CD8-positive, alpha-beta memory T cell (primary cell): ENCODE measurements at places on chromosomes 1 and 21.
A peak's percentile ranks its signal among the peaks of the same experiment; 100 is the strongest.

GRCh38 chr1:162944974-162945674 is 84.1 kb upstream of the CCDC190 start:
- DNase-seq: no peak
- H3K27ac ChIP-seq: no peak overlapping the region
- H3K36me3 ChIP-seq: no peaks in the 10 kb centered on the region
- H3K27me3 ChIP-seq: no peaks in the 10 kb centered on the region

DNA sequence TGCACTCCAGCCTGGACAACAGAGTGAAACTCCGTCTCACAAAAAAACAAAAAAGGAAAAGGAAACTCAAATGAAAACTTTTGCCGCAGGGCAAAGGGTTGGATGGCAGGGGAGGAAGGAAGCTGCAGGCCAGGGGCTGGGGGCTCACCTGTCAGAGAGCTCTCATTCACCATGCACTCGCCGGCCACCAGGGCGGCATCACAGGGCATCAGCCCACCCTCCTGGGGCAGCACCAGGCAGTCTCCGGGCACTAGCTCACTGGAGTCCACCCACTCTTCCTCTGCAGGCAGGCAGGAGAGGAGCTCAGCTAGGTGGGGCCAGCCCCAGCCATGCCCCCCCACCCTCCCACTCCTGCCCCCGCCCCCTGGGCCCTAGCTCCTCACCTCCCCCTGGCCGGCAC is 11.9 kb downstream of the ATP13A2 start:
- DNase-seq: no peak
- H3K4me1 ChIP-seq: no peaks in the 10 kb centered on the region
- peaks cover 22% of the 10 kb centered on the region for H3K36me3 ChIP-seq
- H3K27ac ChIP-seq: no peak overlapping the region
- no peaks in the 10 kb centered on the region for H3K27me3 ChIP-seq

DNA sequence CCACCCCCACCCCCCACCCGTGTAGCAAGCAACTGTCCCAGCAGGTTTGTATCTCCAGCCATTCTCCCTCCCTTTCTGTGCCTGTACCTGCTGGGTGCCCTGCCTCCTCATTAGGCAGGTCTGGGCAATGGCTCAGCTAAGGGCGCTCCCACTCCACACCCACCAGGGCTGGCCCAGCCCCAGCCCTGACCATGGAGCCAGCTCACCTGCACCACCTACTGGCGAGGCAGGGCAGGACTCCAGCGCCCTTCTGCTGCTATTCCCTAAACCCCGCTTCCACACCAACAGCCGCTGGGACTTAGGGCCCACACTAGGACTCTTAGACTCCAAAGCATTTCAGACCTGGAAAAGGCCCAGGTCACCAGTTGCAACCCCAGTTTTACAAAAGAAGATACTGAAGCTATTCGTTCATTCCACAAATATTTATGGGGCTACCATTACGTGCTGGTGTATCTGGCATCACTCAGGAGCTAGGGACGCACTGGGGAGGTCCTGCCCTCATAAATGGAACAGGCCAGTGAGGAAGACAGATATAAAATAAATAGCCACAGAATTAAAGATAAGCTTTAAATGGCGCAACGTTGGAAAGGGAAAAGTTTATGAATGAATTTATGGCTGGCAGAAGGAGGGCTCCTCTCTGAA is 24.0 kb downstream of the PGLYRP3 start:
- no peaks in the 10 kb centered on the region for H3K27me3 ChIP-seq
- no peak overlapping the region for H3K4me3 ChIP-seq
- no peak for DNase-seq
- no peaks in the 10 kb centered on the region for H3K36me3 ChIP-seq

DNA sequence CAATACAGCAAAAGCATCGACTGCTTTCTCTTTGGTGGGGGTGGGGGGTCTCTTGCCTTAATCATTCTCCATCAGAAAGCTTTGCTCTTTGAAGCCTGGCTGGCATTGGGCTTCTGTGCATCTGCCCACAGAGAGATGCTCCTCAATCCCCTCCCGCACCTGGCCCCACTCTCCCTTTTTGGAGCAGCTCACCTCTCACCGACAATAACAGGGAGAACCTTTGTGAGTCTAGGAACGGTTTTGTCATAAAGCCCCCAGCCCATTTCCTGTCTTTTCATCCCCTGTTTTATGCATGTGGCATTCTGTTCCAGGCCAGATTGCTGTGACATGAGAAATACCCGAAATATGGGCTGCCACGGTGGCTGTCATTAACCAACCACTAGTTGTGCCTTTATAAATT is 469.0 kb upstream of the VAMP3 start:
- H3K4me3 ChIP-seq: no peak overlapping the region
- no peak for DNase-seq
- no peaks in the 10 kb centered on the region for H3K36me3 ChIP-seq
- H3K27me3 ChIP-seq: no peaks in the 10 kb centered on the region
- no peaks in the 10 kb centered on the region for H3K4me1 ChIP-seq

DNA sequence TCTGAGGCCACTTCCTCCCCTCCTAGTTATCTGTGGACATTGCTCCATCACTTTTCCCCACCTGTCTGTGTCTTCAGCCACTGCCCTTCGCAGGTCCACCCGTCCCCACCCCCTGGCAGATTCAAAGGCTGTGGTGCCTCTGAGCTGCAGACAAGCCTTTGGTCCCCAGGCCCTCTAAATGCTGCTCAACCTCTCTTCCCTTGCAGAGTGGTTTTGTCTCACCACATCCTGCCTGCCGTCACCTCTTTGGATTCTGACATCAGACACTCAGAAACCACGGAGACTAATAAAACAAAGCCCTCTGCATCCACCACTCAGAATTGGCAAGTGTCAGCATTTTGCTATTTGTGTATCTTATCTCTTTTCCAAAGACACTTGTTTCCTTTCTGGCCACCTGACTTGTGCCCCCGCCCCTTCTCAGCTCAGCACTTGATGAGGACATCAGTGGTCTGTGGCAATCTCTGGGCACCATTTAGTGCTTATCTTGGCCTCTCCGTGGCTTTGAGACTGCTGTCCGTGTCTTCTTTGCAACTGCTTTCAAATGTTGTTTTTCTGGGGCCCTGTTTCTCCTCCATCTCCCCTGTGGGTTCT is 7.7 kb downstream of the CNIH3 start:
- H3K4me1 ChIP-seq: peaks cover 29% of the 10 kb centered on the region
- peak overlapping the region; percentile 77 for H3K27ac ChIP-seq
- H3K4me3 ChIP-seq: peak overlapping the region; percentile 44
- H3K36me3 ChIP-seq: no peaks in the 10 kb centered on the region

DNA sequence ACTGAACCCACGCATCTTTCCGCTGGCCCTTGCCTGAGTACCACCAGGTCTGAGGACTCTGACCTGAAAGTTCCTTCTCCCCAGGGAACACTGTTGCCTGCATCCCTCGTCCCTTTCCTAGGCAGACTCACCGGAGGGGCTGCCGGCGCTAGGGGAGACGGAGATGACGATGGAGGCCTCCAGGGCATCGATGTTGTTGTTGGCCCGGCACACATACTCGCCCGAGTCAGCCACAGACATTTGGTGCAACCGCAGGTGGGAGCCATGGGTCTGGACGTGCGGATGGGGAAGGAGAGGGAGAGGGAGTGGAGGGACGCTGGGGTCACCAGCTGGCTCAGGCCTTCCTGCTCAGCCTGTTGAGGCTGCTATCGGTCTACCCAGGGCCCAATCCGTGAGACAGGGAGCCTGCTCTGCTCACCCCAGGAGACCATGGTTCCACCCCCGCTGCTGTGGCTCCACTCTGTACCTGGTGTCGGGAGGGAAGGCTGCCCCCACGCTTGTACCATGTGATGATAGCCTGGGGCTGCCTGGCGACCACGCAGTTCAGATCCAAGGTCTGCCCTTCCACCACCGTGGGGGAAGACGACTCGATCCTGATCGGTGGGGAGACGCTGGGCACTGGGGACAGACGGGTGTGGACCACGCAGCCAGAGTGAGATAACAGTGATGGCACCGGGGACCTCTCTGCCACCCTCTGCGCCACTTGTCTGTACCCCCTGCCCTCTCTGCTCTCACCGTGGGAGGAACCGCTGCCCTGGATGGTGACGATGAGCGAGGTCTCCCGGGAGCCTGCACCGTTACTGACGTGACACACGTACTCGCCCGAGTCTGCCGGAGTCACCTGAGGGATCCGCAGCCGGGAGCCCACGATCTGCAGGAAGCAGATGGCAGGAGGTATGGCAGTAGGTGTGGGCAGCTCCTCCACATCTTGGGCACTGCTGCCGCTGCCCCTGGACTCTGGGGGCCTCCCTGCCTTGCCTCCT is 35.4 kb downstream of the LDLRAD2 start:
- H3K4me1 ChIP-seq: no peaks in the 10 kb centered on the region
- DNase-seq: no peak
- no peaks in the 10 kb centered on the region for H3K27me3 ChIP-seq

DNA sequence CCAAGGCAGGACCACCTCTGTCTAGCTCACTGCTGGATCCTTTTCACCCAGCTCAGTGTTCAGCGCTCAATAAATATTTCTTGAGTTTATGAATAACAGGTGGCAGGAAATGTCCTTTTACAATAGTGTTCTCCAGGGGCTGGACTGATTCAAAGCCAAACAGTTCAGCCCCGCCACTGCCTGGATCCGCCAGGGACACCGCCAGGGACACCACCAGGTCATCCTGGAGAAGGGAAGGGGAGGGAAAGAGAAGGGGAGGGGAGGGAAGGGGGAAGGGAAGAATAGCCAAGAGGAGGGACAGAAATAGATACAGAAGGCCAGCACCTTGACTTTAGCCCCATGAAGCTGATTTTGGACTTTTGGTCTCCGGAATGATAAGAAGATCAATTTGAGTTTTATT is 255.6 kb downstream of the GRIK3 start:
- H3K4me1 ChIP-seq: no peaks in the 10 kb centered on the region
- no peak overlapping the region for H3K27ac ChIP-seq
- no peak overlapping the region for H3K4me3 ChIP-seq
- DNase-seq: no peak

DNA sequence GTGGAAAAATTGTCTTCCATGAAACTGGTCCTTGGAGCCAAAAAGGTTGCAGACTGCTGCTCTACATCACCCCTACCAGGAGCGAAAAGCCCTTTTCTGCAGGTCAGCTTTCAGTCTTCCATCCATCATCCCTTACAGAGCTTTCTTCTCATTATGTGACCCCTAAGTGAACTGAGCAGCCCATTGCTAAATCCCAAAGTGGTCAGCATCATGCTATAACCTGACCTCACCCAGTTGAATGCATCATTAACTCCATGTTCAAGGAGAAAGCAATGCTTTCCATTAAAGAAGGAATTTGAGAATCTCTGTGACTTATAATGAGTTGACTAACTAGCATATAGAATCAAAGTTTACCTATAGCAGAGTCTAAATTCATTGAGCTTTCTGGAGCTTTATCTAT is 10.4 kb upstream of the IL24 start:
- peaks cover 14% of the 10 kb centered on the region for H3K4me1 ChIP-seq
- H3K36me3 ChIP-seq: no peaks in the 10 kb centered on the region
- no peaks in the 10 kb centered on the region for H3K27me3 ChIP-seq
- no peak overlapping the region for H3K4me3 ChIP-seq

DNA sequence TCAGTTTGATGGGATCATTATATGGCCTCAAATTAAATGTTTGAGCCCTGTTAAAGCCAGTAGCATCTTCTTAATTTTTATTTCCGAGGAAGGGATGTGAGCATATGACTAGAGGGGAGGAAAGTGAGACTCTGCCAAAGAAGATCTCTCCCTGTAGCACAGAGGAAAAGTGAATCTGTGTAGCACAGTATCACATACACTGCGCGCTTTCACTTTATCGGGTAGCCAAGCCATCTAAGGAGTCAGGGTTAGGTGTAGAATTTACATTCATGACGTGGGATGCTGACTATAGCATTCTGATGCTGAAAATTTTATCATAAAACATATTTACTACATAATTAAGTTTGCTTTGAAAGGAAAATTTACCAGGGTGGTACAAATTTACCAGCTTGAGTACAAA is 24.0 kb downstream of the LRRC8D start:
- no peak for DNase-seq
- peaks cover 41% of the 10 kb centered on the region for H3K4me1 ChIP-seq
- H3K36me3 ChIP-seq: no peaks in the 10 kb centered on the region
- peak overlapping the region; percentile 86 for H3K4me3 ChIP-seq

DNA sequence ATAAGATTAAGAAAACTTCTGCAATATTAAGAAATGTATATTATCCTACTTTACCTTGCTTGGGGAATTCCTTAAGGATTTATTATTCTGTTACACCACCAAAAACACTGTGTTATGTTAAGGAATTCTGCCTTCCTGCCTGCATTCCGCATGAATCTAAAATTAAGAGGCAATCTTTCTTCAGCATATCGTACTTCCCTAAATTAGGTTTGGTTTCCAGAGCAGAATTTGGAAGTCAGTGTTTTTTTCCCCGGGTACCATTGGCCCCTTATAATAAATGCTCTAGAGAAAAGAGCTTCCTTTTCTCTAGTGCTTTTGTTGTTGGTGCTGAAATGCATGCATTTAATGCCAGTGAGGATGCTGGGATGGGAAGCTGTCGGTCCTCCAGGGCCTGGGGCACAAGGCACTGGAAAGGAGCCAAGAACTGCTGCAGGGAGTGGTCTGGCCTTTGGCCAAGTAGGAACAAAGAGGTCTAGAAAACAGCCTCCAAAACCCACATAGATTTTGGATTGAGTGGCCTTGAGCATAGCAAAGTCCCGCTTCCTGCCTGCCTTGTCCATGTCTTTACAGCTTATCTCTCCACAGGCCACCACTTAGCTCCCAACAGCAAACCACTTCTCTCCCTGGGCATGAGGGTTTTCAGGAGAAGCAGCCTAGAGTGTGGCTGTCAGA is 69.9 kb downstream of the RRAGC start:
- H3K4me3 ChIP-seq: no peak overlapping the region
- no peak for DNase-seq
- no peak overlapping the region for H3K27ac ChIP-seq
- H3K4me1 ChIP-seq: no peaks in the 10 kb centered on the region
- H3K36me3 ChIP-seq: no peaks in the 10 kb centered on the region

DNA sequence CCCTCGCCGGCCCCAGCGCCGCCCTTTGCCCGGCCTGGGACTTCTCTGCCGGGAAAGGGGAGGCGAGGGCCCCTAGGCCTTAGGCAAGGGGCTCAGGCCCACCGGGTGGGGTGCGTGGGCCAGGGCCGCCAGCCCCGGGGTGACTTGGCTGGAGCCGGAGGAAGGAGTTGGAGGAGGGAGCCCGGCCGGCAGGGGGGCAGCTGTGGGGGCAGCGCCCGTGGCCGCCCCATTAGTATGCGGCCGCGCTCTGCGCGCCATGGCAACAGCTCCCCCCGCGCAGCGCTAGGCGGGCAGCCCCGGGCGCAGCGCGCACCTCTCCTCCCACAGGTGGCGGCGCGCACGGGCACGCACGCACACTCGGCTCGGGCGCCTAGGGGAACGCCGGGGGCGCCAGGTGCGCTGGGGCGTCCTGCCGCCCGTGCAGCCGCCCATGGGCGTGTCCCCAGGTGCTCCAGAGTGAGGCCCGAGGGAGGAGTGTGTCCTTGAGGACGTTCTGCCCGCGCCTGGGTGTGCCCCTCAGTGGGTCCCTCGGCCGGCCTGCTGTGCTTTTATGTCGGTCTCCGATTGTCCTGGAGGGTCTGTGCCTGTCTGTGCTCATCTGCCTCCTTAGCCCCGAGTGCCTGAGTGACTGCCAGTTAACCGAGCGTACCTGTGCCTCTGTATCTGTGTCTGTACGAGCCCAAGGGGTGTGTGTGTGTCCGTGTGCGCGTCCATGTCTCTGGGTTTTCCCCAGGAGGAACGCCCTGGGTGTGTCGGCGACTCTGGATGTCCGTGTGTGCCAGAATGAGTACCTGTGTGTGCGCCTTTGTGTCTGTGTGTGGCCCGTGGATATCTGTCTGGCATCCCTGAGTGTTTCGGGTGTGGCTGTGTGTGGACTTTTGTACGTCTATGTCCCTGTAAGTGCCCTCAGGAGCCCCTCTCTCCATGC is 38.2 kb upstream of the WASF2 start:
- H3K27me3 ChIP-seq: no peaks in the 10 kb centered on the region
- DNase-seq: peak; percentile 76
- peak overlapping the region; percentile 58 for H3K4me3 ChIP-seq
- H3K27ac ChIP-seq: peak overlapping the region; percentile 16
- peaks cover 55% of the 10 kb centered on the region for H3K4me1 ChIP-seq
